Posterior cingulate gyrus (tissue), 11 donors: ENCODE measurements at places on chromosomes 11 and 22.

GRCh38 chr22:36048911-36049677 is 20.5 kb upstream of the RBFOX2 start:
- DNase-seq: no peak

GRCh38 chr11:61281581-61282250 is 13.4 kb downstream of the VWCE start:
- no peak for DNase-seq

GRCh38 chr11:69374110-69374945 is 80.4 kb downstream of the MYEOV start:
- DNase-seq: peak; percentile 13

GRCh38 chr11:110069158-110069737 is 23.9 kb upstream of the ZC3H12C start:
- DNase-seq: no peak

- DNase-seq: peak; percentile 87
Observed at GRCh38 chr11:111911563-111912401, at the start of gene CRYAB. Gene CRYAB, minus strand, starts transcription at chr11:111911770. Its CDS starts 46 bp downstream, at chr11:111911724.

- no peak for DNase-seq
Observed at GRCh38 chr11:57343825-57344224, 5.7 kb downstream of the P2RX3 start.
